Activated naive CD4-positive, alpha-beta T cell treated with anti-CD3 and anti-CD28 coated beads for 36 hours (primary cell): ENCODE measurements at places on chromosomes 2 and 18. TPM values are rescaled to one million over a fixed set of nuclear protein-coding genes. Genes with fewer than 3 reads are reported as not detected.

Gene GCG
- not detected for total RNA-seq

Gene IL36A
- not detected for total RNA-seq

Gene EIF2AK2
- total RNA-seq: 55.7 TPM

Gene CD8B2
- not detected for total RNA-seq

Gene CROCC2
- total RNA-seq: not detected

Gene GPR75
- 0.35 TPM for total RNA-seq

Gene OR6B2
- total RNA-seq: not detected

Gene SOWAHC
- 0.38 TPM for total RNA-seq

Gene OTOF
- 0.45 TPM for total RNA-seq

Gene DAW1
- not detected for total RNA-seq

Gene UGT1A1
- not detected for total RNA-seq

Gene ZAP70
- total RNA-seq: 167 TPM

Gene SLC4A3
- total RNA-seq: not detected
